ENCODE measurements at places on chromosomes 16 and 17. TPM values are rescaled to one million over a fixed set of nuclear protein-coding genes. Genes with fewer than 3 reads are reported as not detected.

DNA sequence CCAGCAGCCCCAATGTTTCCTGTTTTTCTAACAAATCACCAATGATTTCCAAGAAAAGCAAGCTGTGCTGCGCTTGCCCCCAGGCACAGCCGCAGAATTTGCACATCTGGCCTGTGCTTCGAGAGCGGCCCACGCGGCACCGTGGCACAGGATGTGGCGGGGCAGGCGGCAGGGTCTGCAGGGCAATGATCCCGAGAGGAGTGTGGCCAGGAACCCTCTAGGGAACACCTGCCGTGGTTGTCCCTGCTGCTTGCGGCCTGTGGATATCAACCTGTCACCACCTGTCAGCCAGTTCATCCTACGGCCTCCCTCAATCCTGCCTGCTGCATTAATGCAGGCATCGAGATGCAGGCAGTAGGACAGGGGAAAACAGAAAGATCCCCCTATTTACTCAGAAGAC lies 24.0 kb downstream of the PIK3R5 start:
- no peak for DNase-seq

- no peak for DNase-seq
These were observed 172.4 kb downstream of the ABCA8 start for GRCh38 chr17:68782789-68783188.

GRCh38 chr16:65658349-65658748 lies 536.5 kb upstream of the CDH11 start:
- peak; percentile 95 for DNase-seq

GRCh38 chr17:945672-946071 lies 33.9 kb downstream of the NXN start:
- no peak for DNase-seq

The MLLT6 gene
- 30.3 TPM for total RNA-seq

The DHRS7C gene
- total RNA-seq: not detected

Data from mammary epithelial cell (primary cell).